ENCODE measurements at places on chromosomes 4 and X. TPM values are rescaled to one million over a fixed set of nuclear protein-coding genes. Genes with fewer than 3 reads are reported as not detected.

The PDCL2 gene
- total RNA-seq: not detected

DNA sequence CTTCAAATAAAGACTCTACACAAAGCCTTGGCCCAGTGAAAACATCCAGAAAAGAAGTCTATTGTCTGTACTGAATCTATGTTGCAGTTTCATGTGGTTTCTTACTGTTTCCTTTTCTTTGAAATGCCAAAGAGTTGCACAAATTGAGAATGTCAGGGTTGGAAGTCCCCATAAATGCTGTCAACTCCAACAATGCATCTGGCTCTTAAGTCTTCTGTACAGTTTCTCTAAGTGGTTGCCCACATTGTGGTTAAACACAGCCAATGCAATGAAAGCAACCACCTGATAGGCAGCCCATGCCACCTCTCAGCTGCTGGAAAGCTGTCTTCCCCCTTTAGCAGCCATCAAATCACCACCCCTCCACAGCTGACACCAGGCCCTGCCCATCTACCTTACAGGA is 67.2 kb upstream of the C1GALT1C1 start:
- DNase-seq: no peak

DNA sequence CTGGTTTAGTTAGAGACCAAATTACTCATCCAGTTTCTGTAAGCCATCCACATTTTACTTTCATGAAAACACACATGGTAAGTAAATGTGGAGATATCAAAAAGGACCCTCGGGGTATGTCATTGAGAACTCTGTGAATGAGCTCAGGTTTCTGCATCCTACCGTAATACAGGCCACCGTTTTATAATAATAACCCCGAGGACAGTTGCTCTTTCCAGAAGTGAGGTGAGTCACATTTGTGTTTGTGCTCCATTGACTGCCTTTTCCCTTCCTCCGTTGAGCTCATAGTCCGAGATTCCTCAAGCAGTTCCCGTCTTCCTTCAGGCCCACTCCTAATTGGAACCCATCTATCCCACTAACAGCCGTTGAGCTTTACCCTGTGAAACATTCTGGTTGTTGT is 95.3 kb downstream of the GRID2 start:
- no peak for DNase-seq

DNA sequence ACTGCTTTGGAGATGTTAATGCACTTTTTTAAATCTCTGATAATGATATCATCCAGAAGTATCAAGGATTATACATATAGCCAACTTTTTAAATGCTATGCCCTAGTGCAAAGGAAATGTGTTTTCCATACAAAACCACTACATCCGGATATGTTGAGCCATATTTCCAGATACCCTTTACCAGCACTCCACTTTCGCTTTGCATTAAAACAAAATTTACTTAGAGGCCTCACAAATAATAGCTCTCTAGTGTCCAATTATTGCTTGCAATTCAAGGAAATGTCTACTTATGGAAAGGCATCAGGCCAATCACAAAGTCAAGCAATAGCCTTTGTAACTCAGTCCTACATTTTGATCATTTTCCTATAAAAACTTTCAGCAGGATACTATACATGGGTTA is 1072.8 kb upstream of the INTU start:
- no peak for DNase-seq

GRCh38 chr4:169335331-169335730 is 64.6 kb upstream of the SH3RF1 start:
- no peak for DNase-seq

DNA sequence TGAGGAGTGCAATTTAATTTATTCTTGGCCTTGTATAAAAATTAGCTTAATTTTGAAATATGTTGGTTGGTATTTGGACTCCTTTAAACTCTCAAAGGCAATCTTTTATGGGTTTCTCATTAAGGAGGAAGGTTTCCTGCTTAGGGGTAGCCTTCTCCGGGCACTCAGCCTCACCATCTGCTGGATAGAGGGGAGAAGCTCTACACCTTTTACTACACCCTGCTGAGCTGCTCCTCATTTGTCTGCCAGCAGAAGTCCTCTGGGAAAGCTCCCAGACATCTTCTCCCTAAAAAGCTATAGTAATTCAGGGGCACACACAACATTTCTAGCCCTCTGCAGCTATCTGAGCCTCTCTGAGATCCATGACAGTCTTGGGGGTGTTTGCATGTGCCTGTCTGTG is 179.1 kb downstream of the SOWAHB start:
- DNase-seq: no peak

GRCh38 chr4:8695237-8696219 is 103.0 kb downstream of the CPZ start:
- no peak for DNase-seq

DNA sequence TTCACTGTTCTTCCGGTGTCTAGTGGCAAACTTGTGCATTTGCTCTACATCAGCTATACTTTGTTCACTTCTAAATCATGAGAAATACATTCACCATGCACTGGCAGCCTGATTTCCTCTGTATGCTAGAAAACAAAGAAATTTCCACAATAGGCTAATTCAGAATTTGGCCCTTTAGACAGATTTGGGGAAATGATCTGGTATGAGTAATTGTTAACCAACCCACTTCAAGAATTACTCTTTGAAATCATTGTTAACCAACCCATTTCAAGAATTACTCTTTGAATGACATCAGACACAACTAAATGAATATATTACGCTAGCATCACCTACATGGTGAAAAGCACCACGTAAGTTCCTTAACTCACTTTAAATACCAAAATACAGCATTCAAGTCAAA is 14.6 kb downstream of the APBB2 start:
- no peak for DNase-seq

All from pancreas (tissue), 10 donors.